Stimulated activated CD8-positive, alpha-beta memory T cell treated with anti-CD3 and anti-CD28 coated beads, Interleukin-7, amount 100 ng/mL, for 1 hour (primary cell): ENCODE measurements at places on chromosomes 12 and 14.

DNA sequence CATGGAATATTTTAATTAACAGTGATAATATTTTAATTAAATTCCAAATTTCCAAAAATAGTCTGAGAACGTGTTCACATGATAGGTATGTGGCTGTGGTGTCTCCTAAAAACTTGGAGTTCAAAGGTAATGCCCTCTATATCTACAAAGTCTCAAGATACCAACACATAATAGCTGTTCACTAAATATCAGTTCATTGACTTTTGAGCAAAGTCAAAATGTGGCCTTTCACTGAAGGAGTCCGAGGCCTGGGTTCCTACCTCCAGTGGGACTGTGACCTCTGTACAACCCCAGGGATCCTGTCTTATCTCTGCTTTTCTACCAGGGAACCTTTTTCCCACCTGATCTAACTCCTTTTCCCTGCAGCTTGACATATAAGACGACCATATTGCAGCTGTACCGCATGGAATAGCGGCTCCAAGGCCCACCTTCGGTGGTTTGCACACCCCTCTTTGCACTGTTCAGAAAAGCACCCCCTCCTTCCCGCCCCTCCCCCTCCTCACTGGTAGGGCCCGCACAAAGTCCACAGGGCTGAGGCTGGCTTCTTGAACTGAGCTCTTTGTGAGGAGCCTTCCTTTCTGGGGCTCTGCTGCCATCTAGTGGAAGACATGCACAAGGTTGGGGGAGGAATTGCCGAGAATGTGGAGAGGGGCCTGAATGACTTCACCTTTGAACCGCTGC is 3.1 kb downstream of the CCND2 start:
- peak; percentile 70 for DNase-seq

DNA sequence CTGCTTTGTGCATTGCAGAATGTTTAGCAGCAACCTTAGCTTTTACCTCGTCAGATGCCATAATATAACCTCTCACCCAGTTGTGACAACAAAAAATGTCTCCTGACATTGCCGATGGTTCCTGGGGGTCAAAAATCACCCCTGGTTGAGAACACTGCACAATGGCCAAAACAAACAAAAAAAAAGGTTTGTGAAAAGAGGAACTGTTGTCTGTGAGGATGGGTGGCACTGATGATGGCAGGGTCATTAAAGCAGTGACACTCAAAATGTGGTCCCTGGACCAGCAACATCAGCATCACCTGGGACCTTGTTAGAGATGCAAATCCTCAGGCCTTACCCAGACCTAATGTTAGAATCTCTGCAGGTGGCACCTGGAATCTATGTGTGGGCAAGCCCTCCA is 36.4 kb upstream of the METAP2 start:
- no peak for DNase-seq

DNA sequence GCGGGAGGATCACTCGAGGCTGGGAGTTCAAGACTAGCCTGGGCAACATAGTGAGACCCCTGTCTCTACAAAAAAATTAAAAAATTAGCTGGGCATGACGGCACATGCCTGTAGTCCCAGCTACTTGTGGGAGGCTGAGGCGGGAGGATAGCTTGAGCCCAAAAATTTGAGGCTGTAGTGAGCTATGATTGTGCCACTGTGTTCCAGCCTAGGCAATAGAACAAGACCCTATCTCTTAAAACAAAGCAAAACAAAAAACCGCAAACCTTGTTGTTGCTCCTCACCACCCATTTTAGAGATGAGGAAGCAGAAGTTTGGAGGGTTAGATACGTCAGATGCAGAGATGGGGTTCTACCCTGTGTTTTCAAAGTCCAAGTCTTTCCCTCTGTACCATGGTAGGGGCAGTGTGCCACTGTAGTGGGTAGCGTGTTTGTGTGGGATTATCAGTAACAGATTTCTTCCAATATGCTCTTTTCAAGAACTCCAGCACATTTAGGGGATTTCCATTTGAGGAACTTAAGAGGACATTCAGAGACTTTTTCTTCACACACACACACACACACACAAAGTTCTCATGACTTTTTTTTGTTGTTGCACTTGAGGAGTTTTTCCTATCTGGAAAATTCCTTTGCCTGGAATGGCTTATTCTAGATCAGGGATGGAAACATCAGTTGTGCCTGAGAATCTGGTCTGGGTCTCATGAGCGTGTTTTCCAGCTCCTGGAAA is 186.5 kb downstream of the CHST11 start:
- no peak for DNase-seq

DNA sequence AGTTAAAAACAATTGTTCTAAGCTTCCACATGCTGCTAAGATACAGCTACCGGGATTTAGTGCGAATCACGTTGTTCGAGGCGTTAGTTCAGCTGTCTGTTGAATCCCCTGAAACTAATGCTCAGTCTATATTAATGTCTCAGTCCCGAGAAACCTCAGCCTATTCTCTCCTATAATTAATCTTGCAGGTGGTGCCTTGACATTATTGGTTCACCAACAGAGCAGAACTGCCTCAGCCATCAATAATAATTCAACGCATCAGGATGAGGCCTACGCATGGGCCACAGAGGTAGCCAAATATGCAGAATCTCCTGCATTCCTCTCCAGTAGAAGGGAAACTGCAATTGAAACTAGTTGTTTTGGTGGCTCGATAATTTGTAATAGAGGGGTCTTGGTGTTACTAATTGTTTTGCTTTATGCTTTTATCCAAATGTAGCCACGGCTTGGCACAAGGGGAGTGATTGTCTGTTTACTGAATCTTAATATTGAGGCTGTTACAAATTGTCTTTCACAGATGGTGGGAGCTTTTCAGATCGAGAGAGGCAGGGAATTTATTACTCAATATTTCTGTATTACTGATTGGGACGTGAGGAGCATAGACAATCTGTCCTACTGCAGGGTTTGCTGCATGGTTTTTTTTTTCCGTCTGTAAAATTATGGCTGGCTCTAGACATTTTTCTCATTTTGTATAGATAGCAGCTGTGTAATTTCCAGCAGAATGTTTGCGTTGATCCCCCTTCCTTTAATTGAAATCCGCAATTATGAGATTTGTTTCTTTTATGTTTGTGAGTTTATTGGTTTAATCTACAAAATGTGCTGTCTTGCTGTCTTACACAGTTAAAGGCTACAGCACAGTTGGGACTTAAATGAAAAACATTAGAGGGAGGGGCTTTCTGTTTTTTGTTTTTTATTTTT is 1036.5 kb upstream of the NOVA1 start:
- DNase-seq: no peak

DNA sequence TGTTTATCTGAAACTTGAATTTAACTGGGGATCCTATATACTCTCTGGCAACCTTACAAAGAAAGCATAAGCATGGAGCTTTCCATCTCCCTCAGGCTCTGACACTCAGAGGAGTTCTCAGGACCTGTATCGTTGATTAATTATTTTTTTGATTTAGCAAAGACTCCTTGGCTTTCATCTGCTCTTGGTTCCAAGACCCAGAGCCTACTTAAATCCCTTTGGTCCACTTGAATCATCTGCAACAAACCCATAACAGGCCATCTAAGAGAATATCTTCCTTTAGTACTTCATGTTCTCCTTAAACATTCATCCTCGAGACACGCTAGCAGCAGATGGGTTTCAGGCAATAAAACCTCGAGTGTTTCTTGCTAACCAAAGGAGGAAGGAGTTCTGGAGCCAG is 85.4 kb downstream of the ZFP36L1 start:
- DNase-seq: no peak

- DNase-seq: no peak
These were observed 1.7 kb downstream of the MGST1 start for GRCh38 chr12:16349131-16349460.

DNA sequence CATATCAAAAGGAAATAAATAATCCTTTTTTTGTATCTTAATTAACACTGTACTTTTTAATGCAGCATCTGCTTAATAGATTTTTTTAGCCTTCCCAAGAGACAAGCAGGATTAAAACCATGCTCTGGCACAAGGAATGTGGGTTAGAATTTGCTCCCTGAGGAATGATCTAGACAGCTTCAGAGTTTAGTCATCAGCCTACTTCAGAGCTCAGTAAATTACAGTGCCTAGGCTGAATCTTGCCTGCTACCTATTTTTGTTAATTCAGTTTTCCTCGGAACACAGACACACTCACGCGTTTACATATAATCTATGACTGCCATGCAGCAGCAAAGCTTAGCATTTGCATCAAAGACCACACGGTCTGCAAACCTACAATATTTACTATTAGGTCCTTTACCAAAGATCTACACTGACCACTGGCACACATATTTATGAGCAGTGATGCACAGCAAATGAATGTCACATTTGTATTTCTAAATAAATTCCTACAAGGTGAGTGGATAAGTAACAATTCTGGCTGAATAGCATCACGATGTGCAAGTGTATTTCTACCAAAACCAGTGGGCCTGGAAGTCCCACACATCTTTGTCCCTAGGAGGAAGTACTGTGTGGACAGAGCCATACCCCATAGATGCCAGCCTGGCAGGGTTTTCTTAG is 309.8 kb upstream of the TMEM132C start:
- DNase-seq: no peak
